T-helper 2 cell (primary cell): ENCODE measurements at places on chromosomes 4 and X.

DNA sequence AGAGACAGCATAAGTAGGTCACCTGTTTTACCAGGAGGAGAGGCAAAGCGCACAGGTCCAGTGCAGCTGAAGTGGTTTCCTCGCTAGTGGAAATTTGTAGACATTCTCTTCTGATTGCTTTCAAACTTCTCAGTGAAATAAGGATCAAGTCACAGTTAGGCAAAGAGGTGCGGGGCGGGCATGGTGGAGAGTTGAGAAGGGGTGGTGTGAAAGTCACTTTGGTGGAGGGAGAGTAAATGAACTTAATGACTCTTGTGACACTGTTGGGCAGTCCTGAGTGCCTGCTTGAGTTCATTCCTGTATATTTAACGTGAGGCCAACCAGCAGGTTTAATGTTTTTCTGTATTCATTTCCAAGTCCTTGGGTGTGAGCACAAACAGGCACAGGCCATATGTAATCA lies 235.6 kb downstream of the TRIML1 start:
- DNase-seq = no peak

DNA sequence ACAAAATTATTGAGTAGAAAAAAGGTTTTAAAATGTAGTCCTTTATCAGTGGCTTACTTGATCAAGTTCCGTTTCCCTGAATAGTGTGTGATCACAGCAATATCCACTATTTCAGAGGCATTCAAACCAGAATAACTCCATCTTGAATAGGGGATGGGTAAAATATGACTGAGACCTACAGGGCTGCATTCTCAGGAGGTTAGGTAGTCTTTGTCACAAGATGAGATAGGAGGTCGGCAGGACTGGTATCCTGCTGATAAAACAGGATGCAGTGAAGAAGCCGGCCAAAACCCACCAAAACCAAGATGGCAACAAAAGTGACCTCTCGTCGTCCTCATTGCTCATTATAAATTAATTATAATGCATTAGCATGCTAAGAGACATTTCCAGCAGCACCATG lies 24.7 kb downstream of the TSPAN6 start:
- DNase-seq = no peak

- no peak for DNase-seq
These were observed 109.3 kb downstream of the MAGEC2 start for GRCh38 chrX:142095651-142096245.

DNA sequence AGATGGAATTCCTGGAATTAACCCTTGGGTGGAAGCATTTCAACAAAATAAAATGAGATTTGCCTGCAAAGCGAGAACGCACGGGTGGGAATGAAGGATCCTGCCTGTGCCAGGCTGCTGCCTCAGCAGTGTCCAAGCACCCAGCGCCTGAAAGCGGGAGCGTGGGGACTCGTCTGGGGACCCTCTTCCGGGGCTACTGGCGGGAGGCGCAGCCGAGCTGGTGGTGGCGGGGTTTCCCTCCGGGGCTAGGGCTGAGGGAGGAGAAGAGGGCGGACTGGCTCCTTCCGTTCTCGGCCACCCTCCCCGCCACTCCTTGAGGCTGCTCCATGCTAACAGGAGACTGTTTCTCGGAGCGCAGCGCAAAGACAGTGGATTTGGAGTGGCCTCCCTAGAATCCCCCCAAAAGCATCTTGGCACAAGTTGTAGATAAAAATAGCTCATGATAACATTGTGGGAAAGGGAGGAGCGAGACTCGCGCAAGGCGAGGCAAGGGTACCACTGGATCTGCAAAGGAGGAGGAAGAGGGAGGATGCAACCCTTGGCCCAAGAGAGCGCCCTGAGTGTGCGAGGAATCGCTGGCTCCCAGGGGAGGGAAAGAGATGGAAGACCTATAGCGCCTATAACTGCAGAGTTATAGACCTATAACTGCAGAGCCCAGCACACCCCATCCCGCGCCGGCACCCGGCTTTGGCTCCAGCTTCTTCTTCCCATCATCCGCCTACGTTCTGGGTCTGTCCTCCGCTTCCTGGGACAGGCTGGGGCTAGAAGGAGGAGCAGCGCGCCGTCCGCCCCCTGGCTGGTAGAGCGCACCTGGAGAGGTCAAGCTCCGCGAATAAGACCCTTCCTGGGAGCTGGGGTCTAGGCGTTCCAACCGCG lies 1.3 kb downstream of the HS3ST1 start:
- DNase-seq = no peak

DNA sequence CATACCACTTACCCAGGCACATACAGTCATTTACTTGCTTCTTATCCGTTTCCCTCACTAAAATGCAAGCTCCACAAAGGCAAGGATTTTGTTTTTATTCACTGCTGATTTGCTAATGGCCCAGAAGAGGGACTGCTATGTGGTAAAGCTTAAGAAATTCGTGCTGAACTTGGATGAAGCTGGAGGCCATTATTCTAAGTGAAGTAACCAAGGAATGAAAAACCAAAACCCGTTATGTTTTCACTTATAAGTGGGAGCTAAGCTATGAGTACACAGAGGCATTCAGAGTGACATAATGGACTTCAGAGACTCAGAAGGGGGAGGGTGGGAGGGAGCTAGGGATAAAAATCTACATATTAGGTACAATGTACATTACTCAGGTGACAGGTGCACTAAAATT lies 47.2 kb downstream of the RAB33B start:
- DNase-seq = no peak

GRCh38 chr4:30821859-30822612 lies 101.9 kb downstream of the PCDH7 start:
- DNase-seq = no peak

GRCh38 chr4:27084685-27085361 lies 224.2 kb downstream of the STIM2 start:
- no peak for DNase-seq

DNA sequence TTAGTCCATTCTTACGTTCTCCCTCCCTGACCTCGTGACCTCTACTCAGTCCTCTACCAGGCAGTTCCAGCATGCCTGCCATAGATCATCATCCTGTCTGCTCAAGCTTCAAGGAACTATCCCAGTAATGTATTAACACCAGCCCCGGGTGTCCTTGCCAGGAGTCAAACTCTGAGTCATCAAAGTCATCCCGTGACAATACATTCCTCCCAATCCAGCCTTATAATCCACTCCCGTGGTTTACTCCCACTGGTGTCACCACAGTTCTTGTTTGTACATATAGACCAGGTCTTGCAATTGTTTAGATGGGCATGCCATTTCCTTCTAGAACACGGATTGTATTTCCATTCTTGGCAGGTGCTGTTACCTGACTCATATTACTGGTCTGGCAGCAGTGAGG lies 68.7 kb upstream of the TAB3 start:
- DNase-seq = no peak

DNA sequence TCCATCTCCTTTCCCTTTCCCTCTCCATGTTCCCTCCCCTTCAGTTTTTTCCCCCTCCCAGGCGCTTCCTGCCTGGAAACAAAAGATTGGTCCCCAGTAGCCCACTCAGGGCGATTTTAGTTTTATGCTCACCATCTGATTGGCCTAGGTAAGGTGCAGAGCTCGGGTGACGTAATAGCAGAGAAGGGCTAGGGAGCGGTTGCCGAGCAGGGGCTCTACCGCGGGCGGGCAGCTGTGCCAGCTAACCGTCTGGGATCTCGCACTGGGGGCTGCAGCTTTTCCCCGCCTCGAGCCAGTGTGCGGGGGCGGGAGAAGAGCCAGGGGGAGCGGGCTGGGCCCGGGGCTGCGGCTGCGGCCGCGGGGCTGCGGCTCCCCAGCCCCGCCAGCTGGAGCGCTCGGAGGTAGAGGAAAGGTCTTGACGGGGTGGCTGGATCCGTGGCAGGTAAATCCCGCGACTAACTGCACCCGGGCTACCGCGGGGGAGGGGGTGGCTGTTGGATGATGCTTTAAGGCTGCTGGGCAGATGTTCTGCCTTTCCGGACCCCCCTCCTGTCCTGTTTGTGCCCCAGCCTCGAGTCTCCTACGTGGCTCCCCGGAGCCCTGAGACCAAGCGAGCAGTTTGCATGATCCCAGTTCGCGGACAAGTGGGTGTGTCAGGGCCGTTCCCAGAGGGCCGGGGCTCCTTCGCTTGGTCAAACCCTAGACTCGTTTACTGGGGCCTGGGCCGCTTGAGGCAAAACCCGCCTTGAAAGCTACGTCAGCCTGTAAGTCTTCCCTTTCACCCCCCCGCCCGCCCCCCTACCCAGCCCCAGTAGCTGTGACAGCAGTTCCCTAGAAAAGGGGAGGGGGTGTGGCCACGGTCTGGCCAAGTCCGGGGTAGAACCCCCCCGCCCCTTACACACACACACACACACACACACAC lies at the start of gene PAK3:
Gene PAK3, plus strand, starts transcription at position 218 of the 922 bp plus-strand sequence. CDS start 26,913 bp downstream, outside the sequence.
- peak; percentile 49 for DNase-seq

- no peak for DNase-seq
These were observed 38.7 kb downstream of the CPEB2 start for GRCh38 chr4:15040916-15041463.
